Fibroblast of the aortic adventitia (primary cell): ENCODE measurements at places on chromosomes 6 and 20.

DNA sequence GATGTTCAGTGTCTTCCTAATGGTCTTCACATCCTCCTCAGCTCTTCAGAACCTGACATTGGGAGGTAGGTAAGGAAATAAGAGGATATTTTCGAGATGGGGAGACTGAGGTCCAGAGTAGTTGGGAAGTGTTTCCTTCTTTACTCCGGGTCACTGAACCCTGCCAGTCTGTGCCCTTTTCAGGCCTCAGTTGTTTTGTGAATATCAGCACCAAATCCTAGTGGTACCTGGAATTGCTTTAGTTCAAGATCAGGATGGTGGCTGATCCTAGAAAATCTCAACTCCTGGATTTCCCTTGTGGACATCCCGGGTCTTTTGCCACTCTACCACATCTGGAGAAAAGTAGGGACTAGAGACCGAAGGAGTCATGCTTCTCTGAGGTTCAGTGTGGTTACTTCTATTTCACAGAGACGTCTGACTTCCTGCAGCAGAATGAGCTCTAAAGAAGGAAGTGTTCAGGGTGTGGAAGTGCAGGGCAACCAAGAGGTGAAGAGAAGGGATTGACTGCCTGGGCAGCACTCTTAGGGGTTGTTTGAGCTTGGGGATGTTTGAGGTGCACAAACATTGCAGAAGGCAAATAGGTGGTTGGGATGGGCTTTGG, 995 bp downstream of the STK4 start:
- peak; percentile 4 for DNase-seq

DNA sequence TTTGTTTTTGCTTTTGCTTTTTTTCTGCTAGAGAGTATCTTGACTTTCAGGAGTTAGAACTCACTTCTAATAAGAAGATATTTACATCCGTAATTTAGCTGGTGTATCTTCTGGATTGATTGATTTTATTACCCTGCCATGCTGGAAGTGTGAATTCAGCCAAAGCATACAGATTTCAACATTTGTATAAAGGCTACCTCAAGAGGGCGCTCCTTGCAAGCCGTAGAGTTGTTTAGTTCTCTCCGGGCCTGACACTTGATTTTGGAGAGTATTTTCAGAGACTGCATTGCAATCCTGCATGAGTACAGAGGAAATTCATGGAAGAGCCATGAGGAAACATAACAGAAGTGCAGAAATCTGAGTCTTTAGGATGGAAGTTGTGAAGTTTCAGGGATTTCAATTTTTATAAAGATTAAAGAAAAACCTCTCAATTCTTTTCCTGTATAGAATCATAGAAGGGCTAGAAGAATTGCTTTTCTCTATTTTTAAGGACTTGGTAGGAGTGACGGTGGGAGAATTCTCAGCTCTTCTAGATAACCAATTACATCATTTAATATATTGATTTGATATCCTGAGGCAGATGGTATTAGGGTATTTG, 66.7 kb upstream of the TIAM2 start:
- peak; percentile 84 for DNase-seq

GRCh38 chr6:80643881-80644280, 537.4 kb downstream of the BCKDHB start:
- no peak for DNase-seq

DNA sequence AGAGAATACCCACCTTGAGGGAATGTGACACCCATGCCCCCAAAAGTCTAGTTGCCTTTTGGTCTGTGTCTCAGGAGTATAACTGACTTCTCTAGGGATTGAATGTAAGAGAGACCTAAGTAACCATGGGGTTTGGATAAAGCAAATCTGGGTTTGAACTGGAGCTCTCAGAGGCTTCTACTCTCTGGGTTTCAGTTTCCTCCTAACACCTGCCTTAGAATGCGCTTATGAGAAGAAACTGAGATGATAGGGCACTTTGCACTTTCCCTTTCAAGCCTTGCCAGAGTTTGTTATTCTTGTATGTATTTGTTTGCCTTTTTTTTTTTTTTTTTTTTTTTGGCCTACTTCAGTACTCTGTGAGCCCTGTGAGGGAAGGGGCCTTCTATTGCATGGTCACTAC, 19.4 kb downstream of the SDHAF4 start:
- DNase-seq = no peak

DNA sequence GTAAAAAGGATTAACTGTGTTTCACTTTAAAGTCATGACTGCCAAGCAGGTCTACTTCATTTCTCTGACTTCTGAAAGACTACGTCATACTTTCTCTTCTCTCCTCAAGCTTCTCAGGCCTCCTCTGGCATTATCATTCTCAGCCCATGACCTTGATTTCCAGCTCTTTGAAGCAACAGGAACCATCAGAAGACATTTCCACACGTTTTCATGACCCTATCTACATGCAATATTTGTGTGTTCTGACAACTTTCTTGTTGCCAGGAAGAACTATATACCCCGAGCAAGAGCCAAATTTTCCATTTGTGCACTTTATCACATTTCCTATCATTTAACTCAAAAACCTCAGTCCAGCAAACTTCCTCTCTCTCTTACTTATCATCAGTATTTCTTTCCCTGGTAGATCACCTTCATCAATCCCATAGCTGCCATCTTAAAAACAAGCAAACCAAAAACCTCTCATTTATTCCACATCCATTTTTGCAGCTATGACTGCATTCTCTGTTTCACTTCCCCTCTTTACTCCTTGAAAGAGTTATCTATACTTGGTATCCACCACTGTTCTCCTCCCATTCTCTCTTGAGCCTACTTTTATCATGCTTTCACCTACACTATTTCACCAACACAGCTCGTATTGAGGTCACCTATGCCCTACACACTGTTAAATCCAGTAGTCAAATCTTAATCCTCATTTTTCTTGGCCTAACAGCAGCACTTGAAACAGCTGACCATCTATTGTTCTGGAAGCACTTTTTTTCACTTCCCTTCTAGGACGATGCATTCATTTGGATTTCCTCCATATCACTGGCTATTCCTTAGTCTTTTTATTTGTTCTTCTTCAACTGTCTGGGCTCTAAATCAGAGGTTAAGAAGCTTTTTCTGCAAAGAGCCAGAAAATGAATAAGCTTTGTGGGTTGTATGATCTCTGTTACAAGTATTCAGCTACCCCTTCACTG, 47.1 kb downstream of the STX7 start:
- DNase-seq = peak; percentile 41

- DNase-seq = no peak
These were observed 154.6 kb upstream of the VGLL2 start for GRCh38 chr6:117110737-117111136.

DNA sequence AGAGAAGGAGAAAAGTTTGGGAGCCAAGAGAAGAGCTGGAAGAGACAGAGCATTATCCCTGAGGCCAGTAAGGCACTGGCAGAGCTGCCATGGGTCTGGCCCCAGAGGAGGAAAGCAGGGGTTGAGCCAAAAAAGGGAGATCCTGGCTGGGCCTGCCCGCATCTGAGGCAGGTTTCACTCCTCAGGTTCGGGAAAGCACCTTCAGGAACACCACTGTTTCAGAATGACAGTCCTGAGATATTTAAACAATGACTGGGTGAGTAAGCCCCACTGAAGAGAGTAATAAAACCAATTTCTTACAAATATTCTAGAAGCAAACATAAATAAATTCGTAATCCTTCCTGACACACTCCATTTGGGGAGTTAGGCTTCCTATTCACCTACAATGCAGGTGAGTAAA, 152.2 kb downstream of the BACH2 start:
- DNase-seq = no peak

DNA sequence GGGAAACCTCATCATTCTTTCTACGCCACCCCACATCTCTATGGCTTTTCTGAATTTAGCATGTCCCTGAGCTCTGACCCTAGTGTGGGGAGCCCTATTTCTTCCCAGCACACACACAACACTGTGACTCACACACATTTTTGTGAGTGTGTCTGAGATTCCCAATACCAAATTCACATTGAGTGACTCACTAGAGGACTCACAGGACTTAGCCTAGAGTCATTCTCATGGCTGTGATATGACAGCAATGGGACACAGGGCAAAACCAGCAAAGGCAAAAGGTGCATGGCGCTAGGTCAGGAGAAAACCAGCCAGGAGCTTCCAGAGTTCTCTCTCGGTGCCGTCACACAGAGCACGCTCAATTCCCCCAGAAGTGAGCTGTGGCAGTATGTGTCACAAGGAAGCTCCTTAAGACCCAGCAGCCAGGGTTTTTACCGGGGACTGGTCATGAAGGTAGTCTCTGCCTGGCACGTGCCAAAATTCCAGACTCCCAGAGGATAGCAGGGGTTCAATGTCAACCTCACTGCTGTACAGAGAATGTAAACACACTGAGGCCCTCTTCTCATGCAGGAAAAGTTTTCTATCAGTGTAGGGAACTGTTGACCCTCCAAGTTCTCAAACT, 6.2 kb downstream of the CSTL1 start:
- DNase-seq = peak; percentile 46

DNA sequence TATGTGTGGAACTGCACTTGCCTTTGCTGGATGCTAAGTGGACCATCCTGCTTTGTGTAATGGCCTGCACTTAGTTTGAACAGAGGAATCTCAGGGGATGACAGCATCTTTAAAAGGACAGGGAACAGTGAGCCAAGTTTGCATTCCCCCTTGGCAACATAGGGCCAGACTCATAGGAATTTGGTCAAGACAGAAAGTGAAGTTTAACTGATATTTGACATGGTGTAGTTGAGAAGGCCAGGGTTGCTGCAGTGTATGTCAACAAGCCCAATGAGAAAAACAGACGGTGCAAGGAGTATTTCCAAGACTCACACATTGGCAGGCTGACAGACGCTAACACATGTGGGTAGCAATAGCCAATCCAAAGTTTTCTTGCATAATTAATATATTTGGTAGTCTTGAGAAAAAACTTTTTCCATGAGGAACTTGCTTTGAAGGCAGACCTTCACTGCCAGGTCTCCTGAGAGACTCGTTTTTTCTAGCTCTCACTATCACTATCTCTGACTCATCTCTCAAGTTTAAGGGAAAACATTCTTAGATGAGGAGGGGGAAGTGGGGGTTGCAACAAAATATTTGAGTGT, 213.8 kb downstream of the IBTK start:
- DNase-seq = peak; percentile 61

- no peak for DNase-seq
These were observed 60.2 kb downstream of the PSMG4 start for GRCh38 chr6:3318821-3319540.

DNA sequence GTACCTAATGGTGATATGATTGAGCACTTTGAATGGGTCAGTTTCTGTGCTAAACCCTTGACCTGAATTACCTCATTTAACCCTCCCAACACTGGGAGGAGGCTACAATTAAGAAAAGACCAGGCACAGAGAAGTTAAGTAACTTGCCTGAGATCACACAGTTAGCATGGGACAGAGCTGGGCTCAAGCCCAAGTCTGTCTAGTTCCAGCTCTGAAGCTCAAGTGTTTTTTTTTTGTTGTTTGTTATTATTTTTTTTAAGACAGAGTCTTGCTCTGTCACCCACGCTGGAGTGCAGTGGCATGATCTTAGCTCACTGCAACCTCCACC, 4.0 kb downstream of the FAM83D start:
- DNase-seq = no peak

DNA sequence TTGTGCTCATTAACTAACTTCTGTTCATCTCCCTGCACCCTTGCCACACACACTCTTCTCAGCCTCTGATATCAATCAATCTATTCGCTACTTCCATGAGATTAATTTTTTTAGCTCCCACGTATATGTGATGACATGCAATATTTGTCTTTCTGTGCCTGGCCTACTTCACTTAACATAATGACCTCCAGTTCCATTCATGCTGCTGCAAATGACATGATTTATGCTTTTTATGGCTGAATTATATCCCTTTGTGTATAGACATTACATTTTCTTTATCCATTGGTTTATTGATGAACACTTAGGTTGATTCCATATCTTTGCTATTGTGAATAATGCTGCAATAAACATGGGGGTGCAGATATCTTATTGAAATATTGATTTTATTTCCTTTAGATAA, 50.8 kb upstream of the SPTLC3 start:
- DNase-seq = no peak

GRCh38 chr6:82607998-82608725, 244.5 kb downstream of the TPBG start:
- no peak for DNase-seq

GRCh38 chr6:169977434-169978265, 226.2 kb downstream of the ERMARD start:
- DNase-seq = no peak

DNA sequence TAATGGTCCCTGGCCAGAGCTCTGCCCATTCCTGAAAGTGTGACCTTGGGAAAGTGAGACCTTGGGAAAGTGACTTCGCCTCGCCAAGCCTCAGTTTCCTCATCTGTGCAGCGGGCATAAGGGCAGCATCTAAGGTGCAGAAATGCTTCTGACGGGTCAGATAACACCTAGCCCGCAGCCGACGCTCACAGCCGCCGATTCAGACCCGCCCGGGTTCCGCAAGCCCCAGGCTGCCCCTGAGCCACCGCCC, 486 bp downstream of the FKBP1A start:
- DNase-seq = no peak

DNA sequence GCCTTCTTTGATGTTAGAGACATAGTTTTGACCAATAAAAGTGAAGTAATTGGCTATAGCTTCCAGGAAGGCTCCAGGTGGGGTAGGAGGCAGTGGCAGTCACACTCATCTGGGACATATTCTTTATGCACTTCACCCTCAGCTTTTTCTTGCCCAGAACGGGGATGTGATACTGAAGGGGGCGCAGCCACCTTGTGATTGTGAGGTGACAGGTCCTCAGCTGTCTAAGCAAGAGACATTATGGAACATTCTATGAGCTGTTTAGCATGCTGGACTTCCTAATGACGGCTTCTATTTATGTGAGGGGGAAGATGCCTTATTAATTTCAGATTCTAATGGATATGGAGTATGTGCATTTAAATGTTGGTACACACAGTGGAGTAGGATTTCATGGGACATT, 151.3 kb upstream of the ZFP64 start:
- no peak for DNase-seq

DNA sequence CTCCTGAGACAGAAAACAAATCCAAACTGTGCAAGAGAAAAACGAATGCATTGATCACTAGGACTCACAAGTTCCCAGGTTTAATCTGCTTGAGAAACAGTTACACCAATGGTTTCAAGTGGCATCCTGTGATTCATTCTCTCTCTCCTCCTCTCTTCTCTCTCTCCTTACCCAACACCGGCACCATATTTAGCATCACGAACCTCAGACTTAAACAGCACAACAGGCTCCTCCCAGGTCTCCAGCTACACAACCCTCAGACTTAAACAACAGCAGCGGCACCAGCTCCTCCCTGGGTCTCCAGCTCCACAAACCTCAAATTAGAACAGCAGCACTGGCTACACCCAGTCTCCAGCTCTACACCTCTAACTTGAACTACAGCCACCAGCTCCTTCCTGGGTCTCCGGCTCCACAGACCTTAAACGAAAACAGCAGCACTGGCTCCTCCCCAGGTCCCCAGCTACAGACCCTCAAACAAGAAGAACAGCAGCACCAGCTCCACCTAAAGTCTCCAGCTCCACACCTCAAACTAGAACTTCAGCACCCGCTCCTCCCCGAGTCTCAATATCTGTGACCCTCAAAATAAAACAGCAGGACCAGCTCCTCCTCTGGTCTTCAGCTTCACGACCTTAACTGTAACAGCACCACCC, 355.9 kb downstream of the PREX1 start:
- no peak for DNase-seq
